GM23248 (cell line): ENCODE measurements at places on chromosomes 1 and 21.
A peak's percentile ranks its signal among the peaks of the same experiment; 100 is the strongest.

GRCh38 chr1:172006660-172007059 is 165.4 kb downstream of the DNM3 start:
- no peak for DNase-seq

GRCh38 chr1:23358310-23358875 is 11.2 kb downstream of the ZNF436 start:
- no peak for DNase-seq

GRCh38 chr1:203479646-203480045 is 4.0 kb downstream of the PRELP start:
- DNase-seq, result peak; percentile 51

DNA sequence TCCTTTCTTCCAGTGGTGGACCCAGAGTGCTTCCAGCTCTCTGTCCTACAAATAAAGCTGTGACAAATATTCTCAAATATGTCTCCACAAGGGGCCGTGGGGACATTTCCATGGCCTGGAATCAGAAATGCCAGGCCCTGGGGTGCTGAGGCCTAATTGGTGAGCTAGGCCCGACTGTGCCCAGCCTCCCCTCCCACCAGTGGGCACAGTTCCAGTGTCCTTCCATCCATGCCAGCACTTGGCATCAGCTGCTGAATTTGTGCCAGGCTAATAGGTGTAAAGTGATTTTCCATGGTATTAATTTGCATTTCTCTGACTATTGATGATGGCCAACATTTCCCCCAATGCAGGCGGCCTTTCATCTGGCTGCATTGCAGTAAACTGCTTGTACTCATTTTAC is 48.5 kb upstream of the B3GALT5 start:
- no peak for DNase-seq

GRCh38 chr1:225412803-225413351 is 15.0 kb downstream of the LBR start:
- no peak for DNase-seq

DNA sequence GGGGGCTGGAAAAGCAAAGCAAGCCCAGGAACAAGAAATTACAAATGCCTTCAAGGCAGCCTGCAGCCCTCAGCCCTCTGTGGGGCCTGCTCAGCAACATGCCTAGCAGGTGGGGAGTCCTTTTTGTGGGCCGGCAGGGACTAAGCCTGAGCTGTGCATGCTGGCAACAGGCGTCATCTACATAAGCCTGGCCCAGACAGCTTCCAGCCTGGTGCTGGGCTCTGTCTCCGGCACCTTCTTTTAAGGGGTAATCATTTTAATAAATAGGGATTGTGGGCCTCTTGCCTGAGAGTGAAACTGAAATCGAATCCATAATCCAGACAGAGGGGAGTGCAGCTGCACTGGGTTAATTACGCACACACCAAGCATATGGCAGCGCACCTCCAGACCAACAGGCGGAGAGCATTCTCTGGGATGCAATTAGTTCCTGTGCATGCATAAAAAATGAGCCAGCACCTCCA is 96.6 kb downstream of the DDX20 start:
- no peak for DNase-seq

DNA sequence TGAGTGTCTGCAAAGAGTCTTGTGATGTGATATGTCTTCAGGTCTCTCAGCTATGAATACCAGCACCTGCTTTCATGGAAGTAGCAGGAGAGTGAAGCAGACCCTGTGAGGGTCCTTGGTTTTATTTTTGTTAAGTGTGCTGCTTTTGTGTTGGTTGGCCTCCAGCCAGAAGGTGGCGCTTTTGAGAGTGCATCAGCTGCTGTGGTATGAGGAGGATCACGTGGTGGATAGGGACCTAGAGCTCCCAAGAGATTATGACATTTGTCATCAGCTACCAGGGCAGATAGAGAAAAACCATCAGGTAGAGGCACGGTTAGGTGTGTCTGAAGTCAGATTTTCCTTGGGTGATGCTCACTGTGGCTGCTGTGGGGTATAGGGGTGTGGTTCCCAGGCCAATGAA is 1232.1 kb downstream of the MRPL39 start:
- DNase-seq, result no peak

GRCh38 chr1:25770541-25771220 is 29.3 kb upstream of the SELENON start:
- DNase-seq, result no peak

GRCh38 chr1:223364685-223365382 is 858 bp upstream of the SUSD4 start:
- DNase-seq, result no peak
